ENCODE measurements at places on chromosomes 5 and 9.

GRCh38 chr9:109193974-109194556 is 27.0 kb upstream of the FRRS1L start:
- H3K36me3 ChIP-seq: no peaks in the 10 kb centered on the region
- H3K4me1 ChIP-seq: peaks cover 8% of the 10 kb centered on the region
- no peak overlapping the region for H3K27ac ChIP-seq
- H3K27me3 ChIP-seq: peaks cover 16% of the 10 kb centered on the region
- no peak for DNase-seq

DNA sequence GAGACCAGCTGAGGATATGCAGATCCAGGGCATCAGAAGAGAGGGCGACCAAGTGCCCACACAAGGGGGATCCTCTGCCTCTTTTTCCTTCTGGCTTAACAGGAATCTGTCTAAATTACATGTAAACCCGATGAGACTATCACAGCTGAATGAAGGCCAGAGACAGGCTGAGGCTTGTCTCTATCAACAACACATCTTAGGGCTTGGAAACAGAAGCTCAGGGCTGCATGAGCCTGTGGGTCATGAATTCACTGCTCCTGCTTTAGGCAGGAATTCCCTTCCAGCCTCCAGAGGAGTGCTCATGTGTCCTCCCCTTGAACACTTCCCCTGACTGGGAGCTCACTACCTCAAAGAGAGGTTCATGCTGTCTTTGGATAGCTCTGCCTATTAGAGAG is 106.1 kb upstream of the PHYKPL start:
- H3K36me3 ChIP-seq: no peaks in the 10 kb centered on the region
- no peak for DNase-seq
- H3K27me3 ChIP-seq: peaks cover 7% of the 10 kb centered on the region
- H3K4me3 ChIP-seq: no peak overlapping the region

GRCh38 chr5:180467028-180467975 is 26.9 kb upstream of the CNOT6 start:
- H3K36me3 ChIP-seq: no peaks in the 10 kb centered on the region
- no peak overlapping the region for H3K4me3 ChIP-seq
- H3K27me3 ChIP-seq: peaks cover 13% of the 10 kb centered on the region
- peaks cover 6% of the 10 kb centered on the region for H3K4me1 ChIP-seq

DNA sequence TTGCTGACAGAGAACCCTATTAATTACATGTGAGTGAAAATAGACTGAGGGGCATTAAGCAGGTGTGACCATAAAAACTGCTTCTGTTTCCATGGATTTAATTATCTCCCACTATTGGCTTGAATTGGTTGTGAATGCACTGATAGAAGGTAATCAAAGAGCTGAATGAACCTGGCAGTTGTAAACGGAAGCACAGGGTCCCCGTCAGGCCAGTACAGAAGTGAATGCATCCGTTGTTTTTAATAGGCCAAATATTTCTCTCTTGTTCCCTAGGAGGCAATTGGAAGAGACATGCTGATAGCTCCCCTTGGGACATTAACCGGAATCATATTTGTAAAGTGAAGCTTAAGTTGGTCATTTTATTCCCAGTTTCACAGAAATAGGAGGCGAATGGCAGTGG is 147.0 kb downstream of the CAVIN4 start:
- H3K4me1 ChIP-seq: no peaks in the 10 kb centered on the region
- H3K4me3 ChIP-seq: no peak overlapping the region
- no peaks in the 10 kb centered on the region for H3K36me3 ChIP-seq

- DNase-seq: no peak
- H3K4me3 ChIP-seq: no peak overlapping the region
- peaks cover 31% of the 10 kb centered on the region for H3K27me3 ChIP-seq
These were observed 5.1 kb upstream of the WWC1 start for GRCh38 chr5:168286386-168286785.

DNA sequence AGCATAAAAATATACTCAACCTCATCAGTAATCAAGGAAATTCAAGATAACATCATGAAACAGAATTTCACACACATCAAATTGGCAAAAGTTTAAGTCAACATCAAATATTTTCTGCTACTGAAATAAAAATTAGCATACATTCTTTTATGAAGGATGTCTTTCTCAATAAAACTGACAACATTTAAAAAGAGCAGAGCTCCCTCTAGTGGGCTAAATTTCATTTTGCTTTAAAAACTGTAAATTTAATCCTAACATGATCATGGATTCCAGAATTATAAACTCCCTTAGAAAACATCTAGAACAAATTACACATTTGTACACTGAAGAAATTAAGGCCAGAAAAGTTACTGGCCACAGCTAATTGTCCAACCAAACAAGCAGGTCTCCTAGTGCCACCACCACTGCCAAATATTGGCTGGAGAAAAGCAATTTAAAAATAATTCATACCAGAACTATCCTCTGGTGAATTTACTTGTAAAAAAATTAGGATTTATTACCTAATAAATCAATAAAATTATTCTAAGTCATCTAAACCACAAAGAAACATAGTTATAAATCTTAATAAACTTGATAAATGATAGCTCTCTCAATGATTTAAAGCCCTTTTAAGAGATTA is 31.2 kb downstream of the DEPDC1B start:
- no peaks in the 10 kb centered on the region for H3K27me3 ChIP-seq
- H3K36me3 ChIP-seq: peaks cover 12% of the 10 kb centered on the region
- H3K4me1 ChIP-seq: no peaks in the 10 kb centered on the region
- no peak overlapping the region for H3K27ac ChIP-seq

GRCh38 chr5:111691914-111692313 is 65.1 kb downstream of the NREP start:
- H3K36me3 ChIP-seq: no peaks in the 10 kb centered on the region
- no peak overlapping the region for H3K27ac ChIP-seq
- no peaks in the 10 kb centered on the region for H3K4me1 ChIP-seq

DNA sequence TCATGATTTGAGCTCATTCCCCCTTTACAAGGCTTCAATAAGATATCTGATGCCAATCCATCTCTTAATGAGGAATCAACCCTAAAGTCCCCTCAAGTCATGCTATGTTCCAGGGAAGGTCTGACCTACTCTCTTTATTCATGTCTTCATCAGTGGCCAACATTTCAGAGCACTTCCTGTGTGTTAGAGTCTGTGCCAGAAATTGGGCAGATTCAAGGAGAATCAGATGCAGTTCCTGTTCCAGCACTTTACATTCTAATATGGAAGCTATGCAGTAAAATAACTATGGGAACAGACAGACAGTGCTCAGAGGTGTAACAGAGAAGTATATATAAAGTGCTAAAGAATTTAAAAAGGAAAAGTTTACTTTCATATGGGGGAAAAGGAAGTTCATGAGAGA is 193.4 kb upstream of the NR4A3 start:
- no peak for DNase-seq
- H3K4me1 ChIP-seq: peaks cover 3% of the 10 kb centered on the region
- H3K27me3 ChIP-seq: peaks cover 3% of the 10 kb centered on the region
- no peak overlapping the region for H3K4me3 ChIP-seq
- no peak overlapping the region for H3K27ac ChIP-seq

DNA sequence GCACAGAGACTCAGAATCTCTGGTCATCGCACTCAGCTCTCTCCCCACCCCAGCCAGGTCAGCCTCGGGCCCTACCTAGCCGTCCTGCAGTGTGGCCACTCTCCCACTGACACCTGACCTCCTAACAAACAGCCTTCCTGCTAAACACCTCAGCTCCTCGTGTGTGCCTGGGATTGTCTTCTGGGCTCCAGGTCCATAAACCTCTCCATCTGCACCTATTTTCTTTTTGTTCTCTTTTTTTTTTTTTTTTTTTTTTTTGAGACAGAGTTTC is 193.6 kb downstream of the ROR2 start:
- no peaks in the 10 kb centered on the region for H3K36me3 ChIP-seq
- H3K4me3 ChIP-seq: no peak overlapping the region
- H3K4me1 ChIP-seq: no peaks in the 10 kb centered on the region
- DNase-seq: no peak

GRCh38 chr9:21477466-21477865 is 4.6 kb downstream of the IFNE start:
- no peak overlapping the region for H3K4me3 ChIP-seq
- H3K27me3 ChIP-seq: no peaks in the 10 kb centered on the region
- no peak for DNase-seq
- H3K27ac ChIP-seq: no peak overlapping the region
- H3K4me1 ChIP-seq: no peaks in the 10 kb centered on the region
- no peaks in the 10 kb centered on the region for H3K36me3 ChIP-seq

GRCh38 chr5:94749042-94749441 is 130.6 kb downstream of the SLF1 start:
- H3K27me3 ChIP-seq: no peaks in the 10 kb centered on the region
- no peak for DNase-seq
- H3K4me3 ChIP-seq: no peak overlapping the region
- H3K27ac ChIP-seq: no peak overlapping the region

DNA sequence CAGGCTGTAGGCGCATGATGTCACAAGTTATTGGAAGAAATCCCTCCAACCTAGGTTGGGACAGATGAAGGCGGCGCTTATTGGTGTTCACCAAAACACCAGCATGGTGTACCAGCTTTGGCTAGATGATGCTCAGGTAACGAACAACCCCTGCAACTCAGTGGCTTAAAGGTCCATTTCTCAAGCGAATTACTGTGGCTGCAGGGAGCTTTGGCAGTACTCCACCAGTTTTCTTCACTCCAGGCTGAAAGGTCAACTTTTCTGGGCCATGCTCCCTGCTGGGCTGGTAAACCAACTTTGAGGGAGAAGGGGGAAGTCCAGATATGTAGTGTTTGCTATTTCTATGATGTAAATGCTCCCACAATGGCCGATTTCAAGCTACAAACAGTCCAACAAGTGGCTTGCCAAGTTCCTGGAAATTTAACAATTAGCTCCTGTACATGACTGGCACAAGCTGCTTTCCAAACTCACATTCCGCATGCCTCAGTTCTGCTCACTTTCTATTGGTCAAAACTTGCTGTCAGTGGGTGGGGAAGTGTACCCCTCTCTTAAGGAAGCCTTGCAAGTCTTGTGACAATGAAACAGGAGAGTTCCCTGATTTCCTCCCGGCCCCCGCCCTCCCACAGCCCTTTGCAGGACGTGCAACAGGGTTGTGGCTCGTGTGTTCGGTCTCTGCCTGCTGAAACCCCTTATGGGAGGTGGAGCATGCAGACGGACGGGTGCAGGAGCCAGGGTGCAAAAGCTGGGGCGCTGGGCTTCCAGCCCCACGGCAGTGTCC is 588 bp upstream of the ZBED3 start:
- DNase-seq: no peak
- peaks cover 8% of the 10 kb centered on the region for H3K4me1 ChIP-seq
- H3K36me3 ChIP-seq: peaks cover 6% of the 10 kb centered on the region
- peak overlapping the region; percentile 93 for H3K4me3 ChIP-seq

- peak overlapping the region; percentile 44 for H3K4me3 ChIP-seq
- H3K4me1 ChIP-seq: peaks cover 62% of the 10 kb centered on the region
- H3K27ac ChIP-seq: peak overlapping the region; percentile 81
- peaks cover 22% of the 10 kb centered on the region for H3K36me3 ChIP-seq
- no peak for DNase-seq
- no peaks in the 10 kb centered on the region for H3K27me3 ChIP-seq
These were observed 34.7 kb downstream of the ADAM19 start for GRCh38 chr5:157540707-157541446.

DNA sequence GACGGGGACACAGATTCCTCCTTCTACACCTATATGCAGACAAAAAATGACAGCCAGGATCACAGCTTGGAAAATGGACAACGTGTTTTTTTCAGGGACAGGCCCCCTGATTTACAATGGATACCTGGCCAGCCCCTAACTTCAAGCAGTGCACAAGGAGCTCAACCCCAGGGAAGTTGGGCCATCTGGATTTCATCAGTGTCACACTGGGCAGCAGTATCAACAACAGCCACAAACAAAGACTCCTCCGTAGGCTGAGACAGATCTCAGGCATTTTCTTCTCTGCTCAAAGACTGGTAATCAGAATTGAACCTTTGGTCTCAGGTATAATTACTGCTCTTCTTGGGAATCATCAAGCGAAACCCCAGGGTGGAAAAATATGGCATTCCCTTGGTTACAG is 374.0 kb downstream of the ZNF608 start:
- no peak overlapping the region for H3K4me3 ChIP-seq
- DNase-seq: no peak
- no peak overlapping the region for H3K27ac ChIP-seq

GRCh38 chr5:40716000-40716399 is 36.3 kb downstream of the PTGER4 start:
- no peak overlapping the region for H3K27ac ChIP-seq
- no peak overlapping the region for H3K4me3 ChIP-seq
- peaks cover 16% of the 10 kb centered on the region for H3K36me3 ChIP-seq
- H3K4me1 ChIP-seq: peaks cover 2% of the 10 kb centered on the region
- DNase-seq: no peak

DNA sequence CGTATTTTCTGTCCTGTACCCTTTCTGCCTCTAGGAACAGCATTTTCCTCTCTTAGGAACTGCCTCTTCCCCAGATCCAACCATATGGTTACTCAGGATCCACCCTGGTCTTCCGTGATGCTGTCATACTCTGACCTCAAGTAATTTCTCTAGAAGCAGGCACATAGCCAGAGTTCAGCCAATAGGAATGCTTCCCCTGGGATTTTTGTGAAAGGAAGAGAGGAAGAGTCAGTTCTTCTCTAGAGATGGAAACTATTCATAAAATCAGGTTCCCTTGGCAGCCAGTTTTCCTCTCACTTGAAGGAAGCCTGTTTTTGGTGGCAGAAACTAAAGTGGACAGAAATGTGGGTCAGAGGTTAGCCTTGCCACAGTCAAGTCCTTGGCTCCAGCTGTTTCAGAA is 400.1 kb upstream of the PCSK5 start:
- H3K4me1 ChIP-seq: no peaks in the 10 kb centered on the region
- no peaks in the 10 kb centered on the region for H3K36me3 ChIP-seq
- H3K4me3 ChIP-seq: no peak overlapping the region

GRCh38 chr5:73157414-73158303 is 15.3 kb upstream of the TMEM174 start:
- peaks cover 82% of the 10 kb centered on the region for H3K27me3 ChIP-seq
- no peaks in the 10 kb centered on the region for H3K36me3 ChIP-seq
- H3K4me3 ChIP-seq: no peak overlapping the region
- no peak for DNase-seq
- H3K27ac ChIP-seq: no peak overlapping the region

- no peak overlapping the region for H3K27ac ChIP-seq
- DNase-seq: no peak
- peaks cover 16% of the 10 kb centered on the region for H3K27me3 ChIP-seq
- no peak overlapping the region for H3K4me3 ChIP-seq
These were observed 82.7 kb downstream of the SHC3 start for GRCh38 chr9:89095761-89096528.

All from activated naive CD8-positive, alpha-beta T cell treated with anti-CD3 and anti-CD28 coated beads, Interleukin-2, amount 10 ng/mL, durations not matched to agents 7 days and 5 days (primary cell).